ENCODE measurements at places on chromosomes 4 and X. TPM values are rescaled to one million over a fixed set of nuclear protein-coding genes. Genes with fewer than 3 reads are reported as not detected.

FRMD7 gene
- not detected for polyA plus RNA-seq

MAP3K15 gene
- polyA plus RNA-seq = 0.12 TPM

NDP gene
- polyA plus RNA-seq = 0.15 TPM

NKX6-1 gene
- polyA plus RNA-seq = not detected

AMOT gene
- 1.4 TPM for polyA plus RNA-seq

FAM156B gene
- 19.1 TPM for polyA plus RNA-seq
